ENCODE measurements at places on chromosomes 12 and 14. TPM values are rescaled to one million over a fixed set of nuclear protein-coding genes. Genes with fewer than 3 reads are reported as not detected.

GRCh38 chr14:90373887-90374286, 22.9 kb upstream of the CALM1 start:
- H3K27ac ChIP-seq: no peak overlapping the region
- no peaks in the 10 kb centered on the region for H3K27me3 ChIP-seq
- no peaks in the 10 kb centered on the region for H3K4me1 ChIP-seq
- DNase-seq: no peak

GRCh38 chr12:47378222-47378582, 298.4 kb upstream of the AMIGO2 start:
- peak overlapping the region; percentile 64 for H3K27ac ChIP-seq
- H3K27me3 ChIP-seq: no peaks in the 10 kb centered on the region
- no peak for DNase-seq
- no peak overlapping the region for H3K4me3 ChIP-seq
- peaks cover 6% of the 10 kb centered on the region for H3K4me1 ChIP-seq

GRCh38 chr12:94855853-94856252, 147.6 kb downstream of the NDUFA12 start:
- H3K27me3 ChIP-seq: no peaks in the 10 kb centered on the region
- no peak for DNase-seq
- no peak overlapping the region for H3K4me3 ChIP-seq
- H3K27ac ChIP-seq: no peak overlapping the region
- H3K4me1 ChIP-seq: no peaks in the 10 kb centered on the region

DNA sequence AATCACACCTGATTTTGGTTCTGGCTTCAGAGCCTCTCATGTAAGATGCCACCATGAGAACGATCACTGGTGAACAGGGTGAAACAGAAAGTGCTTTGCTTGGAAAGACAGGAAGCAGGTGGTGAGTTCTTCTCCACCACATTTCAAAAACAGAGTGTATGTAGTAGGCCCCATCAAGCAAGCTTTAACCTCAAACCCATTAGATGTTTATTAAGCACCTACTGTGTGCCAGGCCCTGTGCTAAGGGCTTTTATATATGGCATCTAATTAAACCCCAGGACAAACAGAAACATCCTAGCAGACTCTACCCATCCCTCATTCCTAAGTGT, 47.8 kb upstream of the MED13L start:
- no peaks in the 10 kb centered on the region for H3K27me3 ChIP-seq
- no peak overlapping the region for H3K27ac ChIP-seq
- H3K4me3 ChIP-seq: no peak overlapping the region
- DNase-seq: no peak
- H3K36me3 ChIP-seq: no peaks in the 10 kb centered on the region
- peaks cover 6% of the 10 kb centered on the region for H3K4me1 ChIP-seq

DNA sequence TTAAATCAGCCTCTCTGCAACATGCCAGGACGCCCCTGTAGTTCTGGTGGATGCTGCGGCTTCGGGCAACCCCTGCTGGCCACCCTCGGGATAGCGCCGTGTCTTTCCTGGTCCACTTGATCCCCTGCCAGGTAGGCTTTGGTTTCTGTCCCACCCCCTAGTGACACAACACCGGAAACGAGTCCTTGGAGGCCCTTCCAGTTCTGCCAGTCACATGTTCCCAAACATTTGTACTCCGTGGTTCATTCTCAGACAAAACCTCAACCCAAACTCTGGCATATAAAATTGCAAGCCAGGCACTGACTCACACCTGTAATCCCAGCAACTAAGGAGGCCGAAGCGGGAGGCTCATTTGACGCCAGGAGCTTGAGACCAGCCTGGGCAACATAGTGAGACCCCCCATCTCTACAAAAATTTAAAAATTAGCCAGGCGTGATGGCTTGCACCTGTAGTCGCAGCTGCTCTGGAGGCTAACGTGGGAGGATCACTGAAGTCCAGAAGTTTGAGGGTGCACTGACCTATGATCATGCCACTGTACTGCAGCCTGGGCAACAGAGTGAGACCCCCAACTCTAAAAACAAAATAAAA, 37.0 kb downstream of the RASAL1 start:
- peaks cover 4% of the 10 kb centered on the region for H3K4me1 ChIP-seq
- no peaks in the 10 kb centered on the region for H3K27me3 ChIP-seq
- H3K36me3 ChIP-seq: no peaks in the 10 kb centered on the region
- H3K4me3 ChIP-seq: no peak overlapping the region
- no peak overlapping the region for H3K27ac ChIP-seq

The P2RX7 gene
- total RNA-seq: 12.8 TPM

The ACYP1 gene
- total RNA-seq: 24.4 TPM

All from testis (tissue), 5 donors.